ENCODE measurements at places on chromosomes 1 and 21.

GRCh38 chr1:13723810-13724209, 23.8 kb downstream of the PRDM2 start:
- DNase-seq: no peak

DNA sequence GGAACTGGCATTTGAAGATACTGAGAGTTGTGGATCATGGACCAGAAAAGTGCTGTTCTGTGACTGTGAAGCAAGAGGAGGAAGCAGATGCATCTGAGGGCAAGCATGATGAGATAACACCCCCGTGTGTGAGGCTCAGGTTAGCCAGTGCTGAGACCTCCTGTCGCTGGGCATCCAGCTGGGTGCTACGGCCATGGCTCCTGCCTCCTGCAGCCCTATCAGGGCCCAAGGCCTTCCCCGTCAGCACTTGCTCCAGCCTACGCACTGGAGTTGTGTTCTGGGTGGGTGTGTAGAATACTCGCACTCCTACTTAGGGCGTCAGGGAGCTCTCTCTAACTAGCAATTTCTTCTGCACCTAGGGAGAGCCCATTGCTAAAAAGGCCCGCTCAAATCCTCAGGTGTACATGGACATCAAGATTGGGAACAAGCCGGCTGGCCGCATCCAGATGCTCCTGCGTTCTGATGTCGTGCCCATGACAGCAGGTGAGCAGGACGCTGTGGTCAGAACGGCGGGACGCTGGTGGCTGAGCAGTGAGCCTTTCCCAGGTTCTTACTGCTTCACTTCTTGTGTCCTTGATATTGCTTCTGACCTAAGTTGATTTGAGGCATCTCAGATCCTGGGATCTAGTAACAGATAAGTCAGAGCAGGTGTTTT, 6.5 kb downstream of the PPIE start:
- no peak for DNase-seq

DNA sequence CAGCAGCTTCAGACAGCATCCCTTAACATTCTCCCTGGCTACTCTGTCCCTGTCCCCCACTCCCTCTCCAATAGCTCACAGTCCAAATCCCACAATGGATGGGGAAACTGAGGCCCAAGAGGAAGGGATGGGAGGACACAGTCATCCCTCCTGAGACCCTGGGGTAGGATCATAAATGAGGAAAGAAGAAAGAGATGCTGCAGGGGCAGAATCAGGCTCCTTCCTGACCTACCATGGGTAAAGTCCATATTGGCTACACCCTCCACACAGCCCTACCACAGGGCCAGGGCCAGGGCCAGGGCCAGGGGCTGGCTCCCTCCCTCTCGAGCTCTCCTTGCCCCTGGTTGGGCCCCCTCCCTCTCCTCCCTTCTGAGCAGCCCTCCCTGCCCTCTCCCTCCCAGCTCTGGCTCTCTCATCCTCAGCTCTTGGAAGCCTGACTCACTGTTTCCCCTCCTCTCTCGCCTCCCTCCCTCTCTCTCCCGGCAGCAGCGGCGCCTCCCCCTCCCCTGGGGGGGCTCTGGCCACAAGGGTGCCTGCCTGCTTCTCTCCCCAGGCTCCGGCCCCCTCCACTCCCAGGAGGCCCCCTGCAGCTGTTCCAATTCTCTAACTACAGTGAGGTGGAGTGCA, 4.9 kb downstream of the AHDC1 start:
- DNase-seq: peak; percentile 86

GRCh38 chr1:82919837-82920236, 1079.1 kb downstream of the TTLL7 start:
- no peak for DNase-seq

GRCh38 chr1:71645015-71645414, 564.2 kb upstream of the ZRANB2 start:
- no peak for DNase-seq

DNA sequence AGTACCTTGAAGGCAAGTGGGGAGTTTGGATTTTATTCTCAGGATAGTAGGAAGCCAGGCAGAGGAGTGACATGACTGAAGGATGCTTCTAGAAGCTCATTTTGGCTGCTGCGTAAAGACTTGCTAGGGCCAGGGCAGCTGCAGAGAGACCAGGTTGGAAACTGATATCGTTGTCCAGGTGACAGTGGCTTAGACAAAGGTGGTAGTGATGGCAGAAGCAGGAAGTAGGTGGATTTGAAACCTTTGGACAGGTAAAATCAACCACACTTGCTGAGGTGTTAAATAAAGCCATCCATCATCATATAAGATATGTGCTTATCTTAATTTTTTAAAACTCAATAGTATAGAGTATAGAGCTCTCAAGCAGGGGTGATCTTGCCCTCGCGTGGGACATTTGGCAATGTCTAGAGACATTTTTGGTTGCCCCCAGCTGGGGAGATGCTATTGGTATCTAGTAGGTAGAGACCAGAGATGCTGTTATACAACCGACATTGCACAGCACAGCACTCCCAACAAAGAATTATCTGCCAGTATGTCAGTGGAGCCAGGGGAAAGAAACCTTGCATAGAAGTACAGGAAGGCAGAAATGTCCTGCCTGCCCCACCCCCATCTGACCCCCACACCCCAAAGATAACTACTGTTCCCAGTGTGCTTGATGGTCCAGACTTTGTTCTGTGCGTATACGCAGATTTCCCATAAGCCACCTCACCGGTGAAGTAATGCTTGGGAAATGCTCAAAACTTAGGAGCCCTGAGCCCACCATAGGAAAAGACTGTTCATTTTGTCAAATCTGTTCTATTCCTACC, 31.1 kb downstream of the TMEM51 start:
- DNase-seq: no peak

- DNase-seq: no peak
These were observed 34.9 kb downstream of the SSBP3 start for GRCh38 chr1:54371038-54371941.

GRCh38 chr1:170853302-170853701, 82.0 kb upstream of the MROH9 start:
- no peak for DNase-seq

DNA sequence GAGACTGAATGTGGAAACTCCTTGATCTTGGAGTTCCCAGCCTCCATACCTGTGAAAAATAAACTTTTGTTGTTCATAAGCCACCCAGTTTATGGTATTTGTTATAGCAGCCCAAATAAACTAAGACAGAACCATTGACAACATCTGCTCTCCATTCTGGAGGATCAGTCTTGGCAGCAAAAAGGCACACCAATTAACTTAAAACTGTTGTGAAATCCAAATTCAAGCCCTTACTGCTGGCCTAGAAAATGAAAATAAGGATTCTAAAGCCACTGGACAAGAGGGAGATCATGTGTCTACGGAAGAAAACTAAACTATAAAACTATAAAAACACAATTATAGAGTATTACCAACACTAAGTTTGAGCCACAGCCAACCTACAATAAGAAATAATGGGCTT, 172.1 kb upstream of the RNPC3 start:
- DNase-seq: no peak

DNA sequence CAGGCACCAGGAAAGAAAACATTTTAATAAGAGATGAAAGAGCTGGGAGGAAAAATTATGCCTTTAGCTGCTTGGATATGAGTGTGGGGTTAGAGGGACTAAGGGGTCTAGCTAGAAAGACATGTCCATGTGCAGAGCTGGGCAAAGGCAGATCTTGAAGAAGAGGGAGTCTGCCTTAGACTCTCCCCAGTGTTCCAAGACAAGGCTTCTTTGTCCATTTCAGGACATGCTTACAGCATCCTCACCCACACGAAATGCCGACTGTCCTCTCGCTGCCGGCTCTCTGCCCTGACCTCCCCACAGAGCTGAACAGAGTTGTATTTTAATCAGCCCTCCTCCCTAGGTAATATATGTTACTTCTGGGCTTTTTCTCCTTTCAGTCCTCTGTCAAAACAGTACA, 100.7 kb upstream of the ATP1B1 start:
- no peak for DNase-seq

DNA sequence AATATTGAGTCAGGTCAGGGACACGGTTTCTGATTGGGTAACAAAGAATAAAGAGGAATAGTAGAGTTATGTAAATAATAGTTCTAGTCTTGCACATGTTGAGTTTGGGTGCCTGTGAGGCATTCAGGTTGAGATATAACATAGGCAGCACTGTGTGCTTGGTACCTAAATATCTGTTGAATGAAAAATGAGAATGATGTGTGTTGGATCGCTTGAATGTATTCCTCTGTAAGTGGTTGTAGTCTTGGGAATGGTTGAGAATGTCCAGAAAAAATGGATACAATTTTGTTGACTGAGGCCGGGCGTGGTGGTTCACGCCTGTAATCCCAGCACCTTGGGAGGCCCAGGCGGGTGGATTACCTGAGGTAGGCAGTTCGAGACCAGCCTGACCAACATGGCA, 116.3 kb upstream of the HNRNPU start:
- DNase-seq: no peak

DNA sequence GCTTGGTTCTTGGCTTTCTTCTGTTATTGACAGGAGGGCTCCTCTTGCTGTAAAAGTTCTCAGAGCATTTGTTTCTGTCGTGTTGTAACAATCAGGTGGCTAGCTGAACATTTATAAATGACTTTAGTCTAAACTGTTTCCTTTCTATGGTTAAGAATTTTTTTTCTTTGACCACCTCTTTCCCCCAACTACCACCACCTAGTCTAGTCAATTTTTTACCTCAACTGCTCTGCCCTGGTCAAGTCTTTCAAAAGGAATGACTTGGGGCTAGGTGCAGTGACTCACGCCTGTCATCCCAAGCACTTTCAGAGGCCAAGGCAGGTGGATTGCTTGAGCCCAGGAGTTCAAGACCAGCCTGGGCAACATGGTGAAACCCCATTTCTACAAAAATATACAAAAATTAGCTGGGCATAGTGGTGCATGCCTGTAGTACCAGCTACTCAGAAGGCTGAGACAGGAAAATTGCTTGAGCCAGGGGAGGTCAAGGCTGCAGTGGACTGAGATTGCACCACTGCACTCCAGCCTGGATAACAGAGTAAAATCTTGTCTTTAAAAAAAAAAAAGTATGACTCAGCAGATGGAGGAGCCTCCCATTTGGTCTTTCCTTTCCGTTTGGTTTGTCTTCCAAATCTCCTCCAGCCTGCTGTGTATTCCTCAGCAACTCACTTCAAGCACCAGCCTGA, 40.7 kb downstream of the MAP3K21 start:
- DNase-seq: no peak
